ENCODE measurements at places on chromosomes 1 and 21. TPM values are rescaled to one million over a fixed set of nuclear protein-coding genes. Genes with fewer than 3 reads are reported as not detected.
A peak's percentile ranks its signal among the peaks of the same experiment; 100 is the strongest.

The DYRK3 gene
- 41.8 TPM for total RNA-seq

- DNase-seq = no peak
- no peaks in the 10 kb centered on the region for H3K4me1 ChIP-seq
- H3K27ac ChIP-seq = no peak overlapping the region
- H3K4me3 ChIP-seq = no peak overlapping the region
- no peaks in the 10 kb centered on the region for H3K27me3 ChIP-seq
- H3K36me3 ChIP-seq = no peaks in the 10 kb centered on the region
These were observed 305.7 kb upstream of the SNX7 start for GRCh38 chr1:98355656-98356383.

DNA sequence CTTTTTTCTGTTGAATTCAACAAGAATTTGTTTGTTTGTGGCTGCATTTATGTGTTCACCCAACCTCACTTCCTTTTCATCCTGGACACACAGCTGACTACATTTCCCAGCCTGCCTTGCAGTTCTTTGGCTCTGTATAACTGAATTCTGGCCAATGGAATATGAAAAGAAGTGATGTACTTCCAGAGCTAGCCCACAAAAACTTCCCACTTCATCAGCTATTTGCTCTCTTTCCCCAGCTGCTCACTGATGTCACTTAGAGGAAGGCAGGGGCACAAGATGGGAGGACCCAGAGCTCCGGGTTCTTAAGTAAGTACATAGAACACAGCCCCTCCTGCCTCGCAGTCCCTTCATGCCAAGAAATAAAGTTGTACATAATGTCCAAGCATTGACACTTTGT, 235.0 kb upstream of the FGGY start:
- DNase-seq = no peak
- H3K27me3 ChIP-seq = no peaks in the 10 kb centered on the region
- peaks cover 11% of the 10 kb centered on the region for H3K4me1 ChIP-seq
- no peak overlapping the region for H3K4me3 ChIP-seq
- no peak overlapping the region for H3K27ac ChIP-seq

- no peak overlapping the region for H3K27ac ChIP-seq
- H3K36me3 ChIP-seq = peaks cover 38% of the 10 kb centered on the region
- H3K27me3 ChIP-seq = no peaks in the 10 kb centered on the region
- no peak for DNase-seq
- H3K4me3 ChIP-seq = peak overlapping the region; percentile 63
These were observed 7.4 kb downstream of the ZNF436 start for GRCh38 chr1:23362218-23362713.

The SLC1A7 gene
- total RNA-seq = 0.28 TPM

The ERICH3 gene
- total RNA-seq = 0.05 TPM

GRCh38 chr1:159982280-159982679, 28.2 kb upstream of the SLAMF9 start:
- H3K4me1 ChIP-seq = peaks cover 3% of the 10 kb centered on the region
- H3K4me3 ChIP-seq = no peak overlapping the region
- no peaks in the 10 kb centered on the region for H3K36me3 ChIP-seq

- no peak overlapping the region for H3K4me3 ChIP-seq
- no peak overlapping the region for H3K27ac ChIP-seq
- H3K27me3 ChIP-seq = peaks cover 15% of the 10 kb centered on the region
- no peaks in the 10 kb centered on the region for H3K36me3 ChIP-seq
- DNase-seq = no peak
These were observed 899 bp downstream of the OPRD1 start for GRCh38 chr1:28812669-28813468.

- DNase-seq = no peak
- H3K4me3 ChIP-seq = no peak overlapping the region
- H3K36me3 ChIP-seq = no peaks in the 10 kb centered on the region
- no peaks in the 10 kb centered on the region for H3K4me1 ChIP-seq
- H3K27ac ChIP-seq = no peak overlapping the region
These were observed 51.3 kb downstream of the PTP4A2 start for GRCh38 chr1:31886866-31887265.

DNA sequence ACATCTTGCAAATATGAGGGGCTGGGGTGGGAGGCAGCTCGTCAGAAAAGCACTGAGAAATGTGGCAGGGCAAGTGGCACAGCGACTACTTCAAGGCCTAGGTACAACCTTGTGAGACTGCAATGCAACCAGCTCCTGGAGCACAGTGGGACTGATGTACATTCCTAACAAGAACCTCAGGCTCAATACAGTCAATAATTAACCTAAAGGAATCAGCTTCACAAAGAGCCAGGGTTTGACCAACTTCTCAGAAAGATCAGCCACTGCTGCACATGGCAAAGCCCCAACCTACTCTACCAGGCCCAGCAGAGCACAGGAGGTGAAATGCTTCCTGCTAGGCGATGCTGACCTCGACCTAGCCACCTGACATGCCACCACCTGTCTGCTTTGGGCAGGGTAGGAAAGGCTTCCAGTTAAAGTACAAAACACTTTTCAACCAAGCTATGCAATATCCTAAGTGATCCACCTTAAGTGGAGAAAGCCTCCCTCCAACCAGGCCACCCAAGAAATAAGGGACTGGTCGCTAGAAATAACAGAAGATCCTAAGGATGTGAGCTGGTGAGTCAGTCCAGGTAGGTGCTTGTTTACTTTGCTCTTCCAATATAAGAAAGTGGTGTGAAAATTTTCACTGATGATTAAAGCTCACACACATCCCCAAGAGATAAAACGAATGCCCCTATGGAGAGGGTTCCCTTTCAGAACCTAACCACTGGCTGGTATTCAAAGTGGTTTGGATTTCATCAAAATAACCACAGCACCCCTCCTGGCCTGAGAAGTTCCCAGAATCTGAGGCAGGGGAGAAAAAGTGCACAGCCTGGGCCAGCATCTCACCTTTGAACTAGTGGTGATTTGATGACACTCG, 2.1 kb downstream of the RIPK4 start:
- DNase-seq = no peak
- H3K4me1 ChIP-seq = peaks cover 62% of the 10 kb centered on the region
- H3K4me3 ChIP-seq = no peak overlapping the region
- peak overlapping the region; percentile 92 for H3K27ac ChIP-seq
- H3K36me3 ChIP-seq = no peaks in the 10 kb centered on the region
- no peaks in the 10 kb centered on the region for H3K27me3 ChIP-seq

DNA sequence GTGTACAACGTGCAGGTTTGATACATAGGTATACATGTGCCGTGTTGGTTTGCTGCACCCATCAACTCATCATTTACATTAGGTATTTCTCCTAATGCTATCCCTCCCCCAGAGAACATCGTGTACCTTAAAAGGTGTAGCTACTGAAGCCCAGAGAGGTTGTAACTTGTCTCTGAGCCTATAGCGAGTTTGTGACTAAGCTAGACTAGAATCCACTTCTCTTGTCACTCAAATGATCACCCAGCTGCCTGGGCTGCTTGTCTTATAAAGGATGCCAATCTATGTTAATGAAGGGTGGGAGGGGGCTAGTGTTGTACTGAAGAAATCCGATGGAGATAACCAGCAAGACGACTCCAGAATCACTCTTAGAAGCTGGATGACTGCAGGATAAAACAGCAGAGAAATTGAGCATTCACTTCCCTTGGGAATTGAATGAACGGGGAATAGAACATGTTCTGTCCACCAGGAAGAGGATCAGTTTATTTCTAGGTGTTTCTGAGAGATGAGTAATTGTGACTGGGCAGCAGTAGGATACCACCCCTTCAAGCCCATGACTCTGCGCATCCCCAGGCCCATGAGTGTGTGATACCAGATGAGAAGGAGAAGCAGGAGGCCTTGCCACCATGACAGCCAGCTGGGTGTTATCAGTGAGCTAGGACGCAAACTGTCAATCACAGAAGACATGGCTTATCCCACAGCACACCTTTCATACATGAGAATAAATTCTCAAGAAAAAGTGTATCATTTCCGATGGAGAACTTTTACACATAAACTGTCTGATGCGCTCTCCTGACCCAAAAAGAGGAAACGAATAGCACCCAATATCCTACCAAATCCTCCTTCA, 390.4 kb downstream of the NTNG1 start:
- no peaks in the 10 kb centered on the region for H3K27me3 ChIP-seq
- H3K4me3 ChIP-seq = no peak overlapping the region

- no peak overlapping the region for H3K4me3 ChIP-seq
- no peak for DNase-seq
- H3K27me3 ChIP-seq = no peaks in the 10 kb centered on the region
- H3K27ac ChIP-seq = no peak overlapping the region
These were observed 99.8 kb downstream of the INTS7 start for GRCh38 chr1:211935448-211935970.

Measured in liver (tissue), 10 donors.